HFF-Myc (cell line): ENCODE measurements at places on chromosomes 6 and 20.

DNA sequence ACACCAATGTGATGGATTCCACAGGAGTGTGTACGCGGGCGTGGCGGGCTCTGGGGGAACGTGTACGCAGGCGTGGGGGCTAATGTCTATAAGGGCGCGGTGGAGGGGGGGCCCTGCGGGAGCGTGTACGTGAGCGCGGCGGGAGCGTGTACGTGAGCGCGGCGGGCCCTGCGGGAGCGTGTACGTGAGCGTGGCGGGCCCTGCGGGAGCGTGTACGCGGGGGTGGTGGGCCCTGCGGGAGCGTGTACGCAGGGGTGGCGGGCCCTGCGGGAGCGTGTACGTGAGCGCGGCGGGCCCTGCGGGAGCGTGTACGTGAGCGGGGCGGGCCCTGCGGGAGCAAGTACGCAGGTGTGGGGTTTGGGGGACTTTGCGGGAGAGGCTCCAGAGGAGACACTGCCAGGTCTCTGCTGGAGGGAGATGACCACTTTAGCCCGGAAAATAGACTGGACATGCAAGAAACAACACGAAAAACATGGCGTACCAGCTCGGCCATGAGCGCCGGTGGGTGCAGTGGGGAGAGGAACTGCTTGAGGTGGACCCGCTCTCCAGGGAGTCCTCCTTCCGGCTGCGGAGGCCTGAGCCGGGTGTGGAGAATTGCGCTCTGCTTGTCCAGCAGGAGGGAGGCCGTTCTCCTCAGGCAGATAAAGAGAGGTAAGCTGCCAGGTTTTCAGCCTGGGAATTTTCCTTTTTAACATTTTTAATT, 27.8 kb upstream of the SMOC2 start:
- DNase-seq = no peak

GRCh38 chr20:49400904-49401303, 81.6 kb downstream of the KCNB1 start:
- no peak for DNase-seq

DNA sequence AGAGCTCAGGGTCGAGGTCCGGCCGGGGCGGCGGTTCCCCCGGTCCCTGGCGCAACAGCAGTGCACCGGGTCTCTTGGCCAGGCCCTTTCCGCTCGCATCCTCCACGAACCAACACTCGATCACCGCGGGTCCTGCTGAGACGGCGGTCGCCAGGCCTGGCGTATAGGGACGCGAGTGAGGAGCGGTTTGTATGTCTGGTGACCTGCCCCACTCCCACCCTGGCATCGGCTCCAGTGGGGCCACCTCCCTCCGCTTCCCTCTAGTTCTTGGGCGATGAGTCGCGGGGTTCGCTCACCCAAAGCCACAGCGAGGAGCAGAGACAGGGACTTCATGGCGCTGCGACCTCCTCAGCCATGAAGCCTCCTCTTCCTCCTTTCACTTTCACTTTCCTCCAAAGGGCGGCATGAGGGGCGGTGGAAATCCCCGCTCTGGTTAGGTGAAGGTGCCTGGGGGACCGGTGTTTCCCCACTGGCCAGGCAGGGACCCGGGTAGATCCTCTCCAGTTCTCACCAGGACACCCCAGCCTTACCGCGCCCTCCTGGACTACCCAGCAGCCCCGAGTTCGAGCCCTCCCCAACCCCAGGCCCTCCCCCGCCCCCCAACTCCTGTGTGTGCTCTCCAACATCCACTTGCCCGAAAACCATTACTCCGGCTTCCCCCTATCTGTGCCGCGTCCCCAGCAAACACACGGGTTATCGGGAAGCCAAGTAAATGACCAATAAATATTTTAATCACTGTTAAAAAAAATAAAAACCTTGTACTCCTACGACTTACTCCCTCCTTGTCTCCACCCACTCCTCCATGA, at the start of gene TAPBP:
Gene TAPBP (minus strand): TSS at position 370 of the 806 bp plus-strand sequence. CDS start 37 bp downstream, at position 333.
- DNase-seq = no peak

- no peak for DNase-seq
Measured at GRCh38 chr6:53567701-53568100, 22.8 kb upstream of the GCLC start.

DNA sequence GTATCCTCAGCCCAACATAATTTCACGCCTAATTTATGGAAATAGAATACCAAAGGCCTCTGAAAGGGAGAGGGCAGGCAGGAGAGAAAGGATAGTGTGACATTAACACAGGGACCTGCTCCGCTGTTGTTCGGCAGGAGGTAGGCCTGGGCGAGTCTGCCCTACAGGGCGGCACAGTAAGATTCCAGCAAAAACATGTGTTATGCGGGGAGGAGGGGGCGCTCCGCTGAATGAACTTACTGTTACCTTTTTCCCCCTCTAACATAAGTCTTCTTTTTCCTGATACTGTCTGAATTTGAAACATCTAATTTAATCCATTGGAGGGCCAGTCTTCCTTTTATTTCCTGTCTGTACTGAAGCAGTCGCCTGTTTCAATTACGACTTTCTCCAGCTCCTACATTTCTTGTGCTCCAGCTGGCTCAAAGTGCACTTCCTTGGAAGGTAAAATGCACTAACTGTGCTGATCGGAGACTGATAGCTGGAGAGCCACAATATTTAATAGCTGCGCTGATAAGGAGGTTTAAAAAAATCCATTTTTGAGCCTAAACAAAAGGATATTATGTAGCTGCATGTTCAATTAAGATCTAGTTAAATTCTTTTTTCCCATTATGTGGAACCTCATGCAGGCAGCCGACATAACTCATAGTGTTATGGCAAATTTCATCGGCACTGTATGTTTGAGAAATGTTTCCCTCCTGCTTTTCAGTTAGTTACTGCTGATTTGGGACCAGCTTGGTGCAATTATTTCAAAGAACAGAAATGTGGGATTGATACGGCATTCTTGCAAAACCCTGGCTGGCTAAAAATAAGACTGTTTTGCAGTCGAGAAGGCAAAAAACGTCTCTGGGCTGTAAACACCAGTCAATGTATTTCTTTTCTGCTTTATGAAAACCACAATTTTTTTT, 193.0 kb downstream of the FOXC1 start:
- DNase-seq = no peak

DNA sequence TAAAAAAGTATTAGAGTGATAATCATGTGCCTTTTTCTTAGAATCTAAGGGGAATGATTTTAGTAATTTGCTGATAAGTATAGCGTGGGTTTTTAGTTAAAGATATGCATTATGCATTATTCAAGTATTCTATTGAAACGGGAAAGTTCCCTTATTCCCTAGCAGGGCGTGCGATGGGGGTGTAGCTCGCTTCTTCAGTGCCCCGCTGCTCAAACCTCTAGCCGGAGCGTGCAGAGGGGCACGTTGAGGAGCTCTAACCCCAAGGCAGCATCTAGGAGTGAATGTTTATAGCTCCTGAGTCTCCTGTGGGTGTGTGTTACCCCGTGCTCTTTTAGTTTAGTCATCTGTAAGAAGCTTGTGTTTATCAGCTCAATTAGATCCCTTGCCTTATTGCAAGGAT, 1339.5 kb upstream of the MAP3K7 start:
- no peak for DNase-seq

GRCh38 chr6:313917-314316, 21.6 kb downstream of the DUSP22 start:
- no peak for DNase-seq

DNA sequence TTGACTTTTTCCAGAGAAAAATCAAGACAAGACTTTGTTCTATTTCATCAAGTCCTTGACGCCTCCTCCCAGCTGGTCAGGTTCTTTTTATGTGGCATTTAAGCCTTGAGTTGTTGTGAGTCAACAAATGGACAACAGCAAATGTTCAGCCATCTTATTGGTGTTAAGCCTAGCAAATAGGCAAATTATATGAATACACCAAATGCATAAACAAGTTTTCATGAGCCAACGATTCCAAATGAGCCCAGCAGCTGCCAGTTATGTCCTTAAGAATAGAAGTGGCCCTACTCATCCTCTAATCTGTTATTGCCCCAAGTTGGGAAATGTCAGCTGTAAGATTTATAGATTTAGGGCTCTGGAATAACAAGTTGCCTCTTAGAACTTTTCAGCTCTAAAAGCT, 312.0 kb downstream of the SOX4 start:
- no peak for DNase-seq

GRCh38 chr20:61387204-61387953, 135.3 kb downstream of the CDH4 start:
- peak; percentile 25 for DNase-seq

DNA sequence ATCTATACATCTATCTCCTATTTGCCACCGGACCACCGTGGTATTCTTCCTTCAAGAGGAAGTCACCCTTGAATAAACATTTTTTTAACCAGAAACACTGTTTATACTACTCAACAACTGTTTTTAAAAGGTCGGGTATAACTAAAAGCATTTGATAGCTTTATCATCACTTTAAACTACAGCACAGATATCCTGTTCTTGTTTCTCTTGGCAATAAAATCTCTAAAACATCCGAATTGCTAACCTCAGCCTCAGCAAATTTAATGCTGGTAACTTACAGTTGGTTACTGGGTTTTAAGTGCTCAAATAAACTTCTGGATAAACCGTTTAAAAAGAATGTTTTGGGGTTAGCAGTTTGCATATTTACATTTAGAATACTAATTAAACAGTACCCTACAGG, 20.4 kb downstream of the ZUP1 start:
- DNase-seq = no peak

DNA sequence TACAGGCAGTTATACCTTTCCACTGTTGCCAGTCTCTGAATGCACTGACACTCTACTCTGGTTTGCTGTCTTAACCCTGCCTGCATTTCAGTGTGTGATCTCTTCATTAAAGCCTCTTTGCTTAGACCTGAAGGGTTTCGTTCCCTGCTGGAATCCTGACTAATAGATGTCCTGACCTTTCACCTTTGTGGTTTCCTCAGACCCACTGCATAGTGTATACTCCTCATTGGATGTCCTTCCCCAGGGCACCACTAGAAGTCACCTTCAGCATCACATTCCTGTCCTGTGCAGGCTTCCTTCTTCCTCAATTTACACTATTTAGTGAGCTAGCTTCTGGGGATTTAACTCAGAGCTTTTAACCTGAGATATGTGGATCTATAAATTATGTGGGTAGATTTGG, 120.6 kb downstream of the RCAN2 start:
- peak; percentile 7 for DNase-seq

DNA sequence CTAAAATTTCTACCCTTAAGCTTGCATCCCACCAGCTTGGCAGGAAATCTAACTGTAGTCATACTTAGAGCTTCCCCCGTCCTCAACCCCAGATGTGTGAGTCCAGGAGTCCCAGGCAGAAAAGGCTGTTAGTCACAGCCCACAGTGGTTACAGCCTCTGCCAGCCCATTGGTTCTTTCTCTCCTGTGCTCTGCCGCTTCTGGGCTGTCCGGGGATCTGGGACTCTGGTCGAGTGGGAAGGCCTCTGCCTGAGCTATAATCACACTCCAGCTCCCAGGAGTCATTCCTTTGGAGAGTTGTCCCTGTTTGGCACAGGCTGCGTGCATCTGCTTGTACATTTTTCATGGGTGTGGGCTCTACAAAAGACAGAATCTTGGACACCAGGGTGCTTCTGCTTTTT, 45.6 kb upstream of the FYN start:
- DNase-seq = peak; percentile 46

DNA sequence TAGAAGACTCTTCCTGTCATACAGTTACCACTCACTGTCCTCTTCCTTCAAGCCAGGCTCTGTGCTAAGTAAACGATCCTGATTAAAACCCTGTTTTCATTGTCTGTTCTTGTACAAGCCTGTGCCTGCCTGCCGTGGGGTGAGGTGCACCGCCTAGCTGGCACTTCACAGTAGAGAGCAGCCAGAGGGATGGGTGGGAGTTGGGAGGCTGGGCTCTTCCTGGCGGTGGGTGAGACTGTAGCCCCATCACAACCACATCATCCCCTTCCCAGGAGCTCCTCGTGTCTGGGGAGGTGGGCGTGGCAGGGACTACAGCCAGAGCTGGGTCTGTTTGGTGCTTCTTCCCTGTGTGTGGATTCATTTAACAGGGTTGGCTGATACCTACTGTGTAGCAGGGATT, 382.0 kb downstream of the TAF4 start:
- DNase-seq = no peak

DNA sequence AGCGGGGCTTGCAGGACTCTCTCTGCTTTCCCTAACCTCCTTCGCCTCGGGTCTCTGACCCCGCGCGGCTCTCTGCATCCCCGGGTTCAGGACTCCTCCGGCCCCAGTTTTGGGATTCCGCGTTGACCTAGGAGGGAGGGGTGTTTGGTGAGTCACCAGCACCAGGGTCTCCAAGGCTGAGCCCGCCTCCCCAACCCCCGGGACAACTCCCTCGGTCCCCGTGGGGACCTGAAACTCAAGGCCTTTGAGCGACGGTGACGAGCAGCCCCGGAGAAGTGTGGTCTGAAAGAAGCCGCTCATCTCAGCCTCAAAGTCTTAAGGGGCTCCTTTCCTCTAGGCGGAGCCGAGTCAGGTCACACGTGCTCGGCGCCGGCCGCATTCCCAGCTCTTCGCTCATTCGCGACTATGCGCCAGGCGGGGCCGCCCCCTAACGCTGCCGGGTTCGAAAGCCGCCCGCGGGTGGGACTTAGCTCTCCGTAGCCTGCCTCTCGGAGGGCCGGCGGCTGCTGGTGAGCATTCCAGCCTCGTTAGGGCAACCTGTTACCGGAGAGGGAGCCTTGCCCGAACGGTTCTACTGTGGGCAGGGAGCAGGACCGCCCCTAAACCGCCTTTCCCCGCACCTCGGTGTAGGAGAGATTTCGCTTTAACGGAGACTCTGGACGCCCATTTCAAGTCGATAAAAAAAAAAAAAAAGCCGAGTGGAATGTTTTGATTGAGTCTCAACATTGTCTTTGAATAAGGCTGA, 3.0 kb upstream of the PRDM13 start:
- no peak for DNase-seq

DNA sequence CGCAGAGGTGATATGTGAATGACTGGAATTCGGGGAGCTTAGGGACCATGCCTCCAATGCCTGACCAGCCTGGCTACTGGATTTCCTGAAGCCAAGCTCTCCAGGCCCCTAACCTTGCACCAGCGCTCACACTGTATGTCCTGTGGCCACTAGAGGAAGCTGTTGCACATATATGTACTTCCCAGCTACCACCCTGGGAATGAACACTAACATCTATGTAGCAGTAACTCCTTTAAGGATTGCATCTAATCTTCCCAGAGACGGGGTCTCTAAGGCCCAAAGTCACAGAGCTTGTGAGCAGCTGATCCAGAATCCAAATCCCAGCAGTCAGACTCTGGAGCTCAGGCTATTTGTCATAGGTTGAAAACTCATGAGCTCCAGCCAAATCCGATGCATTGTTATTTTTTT, 20.4 kb upstream of the BPIFB1 start:
- peak; percentile 22 for DNase-seq

DNA sequence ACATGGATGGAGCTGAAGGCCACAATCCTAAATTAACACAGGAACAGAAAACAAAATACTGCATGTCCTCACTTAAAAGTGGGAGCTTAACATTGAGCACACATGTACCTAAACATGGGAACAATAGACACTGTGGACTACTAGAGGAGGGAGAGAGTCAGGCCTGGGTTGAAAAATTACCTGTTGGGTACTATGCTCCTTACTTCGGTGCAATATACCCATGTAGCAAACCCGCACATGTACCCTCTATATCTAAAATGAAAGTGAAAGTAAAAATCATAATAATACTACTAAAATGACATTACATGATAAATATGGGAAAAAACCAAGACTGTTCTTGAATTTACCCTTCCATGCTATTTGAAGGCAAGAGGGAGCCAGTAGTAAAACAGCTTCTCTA, 1273.8 kb upstream of the ADGRB3 start:
- DNase-seq = no peak
